ENCODE measurements at places on chromosomes 1 and 21.
A peak's percentile ranks its signal among the peaks of the same experiment; 100 is the strongest.

- DNase-seq: peak; percentile 57
These were observed 145.5 kb downstream of the TIAM1 start for GRCh38 chr21:31198575-31198974.

DNA sequence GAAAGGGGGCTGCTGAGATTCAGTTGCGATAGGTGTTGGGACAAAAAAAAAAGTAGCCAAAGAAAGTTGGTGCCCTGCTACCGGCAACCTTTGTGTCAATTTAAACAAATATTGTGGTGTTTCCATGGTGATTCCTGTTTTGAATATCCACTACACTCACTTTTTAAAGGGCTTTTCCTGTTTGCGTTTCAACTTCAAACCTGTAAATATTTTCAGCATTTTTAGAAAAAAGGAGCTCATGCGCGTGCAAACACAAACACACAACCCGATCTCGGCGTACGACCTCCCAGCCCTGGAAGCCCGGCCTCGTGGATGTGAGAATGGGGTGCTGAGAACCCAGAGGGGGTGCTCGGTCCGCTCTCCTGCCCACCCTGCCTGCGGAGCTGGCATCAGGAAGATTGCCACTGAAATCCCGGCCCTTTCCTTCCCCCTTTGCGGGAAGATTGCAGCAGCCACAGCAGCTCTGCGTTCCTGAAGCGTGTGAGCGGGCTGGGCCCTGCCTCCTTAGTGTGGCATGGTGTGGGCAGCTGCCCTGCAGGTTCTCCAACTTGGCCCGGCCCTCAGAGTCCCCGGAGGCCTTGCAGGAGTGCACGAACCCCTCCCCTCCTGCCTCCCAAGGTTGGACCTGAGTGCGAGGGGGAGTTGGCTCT, 34.8 kb downstream of the CASZ1 start:
- no peak for DNase-seq

GRCh38 chr1:109133815-109134214, 19.9 kb downstream of the ELAPOR1 start:
- no peak for DNase-seq

- no peak for DNase-seq
These were observed at the start of gene MAP3K7CL for GRCh38 chr21:29130270-29130969. Gene MAP3K7CL (plus strand): TSS chr21:29130644. CDS start chr21:29133345, 2,701 bp downstream.

DNA sequence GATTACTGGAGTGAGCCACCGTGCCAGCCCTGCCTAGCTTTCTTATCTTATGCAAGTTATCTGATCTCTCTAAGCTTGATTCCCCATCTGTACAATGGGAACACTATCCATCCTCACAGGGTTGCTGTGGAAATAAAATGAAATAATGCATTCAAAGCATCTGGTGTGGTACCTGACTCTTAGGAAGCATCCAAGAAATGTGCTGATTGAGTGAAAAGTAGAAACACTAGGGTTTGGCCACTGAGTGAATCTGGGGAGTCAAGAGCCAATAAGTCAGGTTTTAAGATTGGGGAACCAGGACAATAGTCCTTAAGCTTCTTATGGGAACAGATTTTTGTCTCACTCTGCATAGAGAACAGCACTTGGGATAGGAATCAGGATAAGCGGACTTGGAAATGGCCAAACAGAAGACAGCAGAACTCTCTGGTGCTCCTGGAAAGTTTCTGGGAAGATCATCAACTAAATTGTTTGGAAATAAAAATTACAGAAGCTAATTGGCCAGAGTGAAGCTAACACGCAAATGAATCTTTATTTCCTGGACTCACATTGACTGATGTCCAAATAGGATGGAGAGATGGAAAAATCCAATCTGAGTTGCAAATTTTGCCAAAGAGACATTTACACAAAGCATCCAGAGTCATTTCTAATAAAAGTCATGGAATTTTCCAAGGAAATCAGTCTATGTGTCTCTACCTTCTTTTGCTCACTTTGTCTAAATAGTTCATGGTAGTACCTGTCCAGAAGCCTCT, 3.3 kb downstream of the PAFAH2 start:
- no peak for DNase-seq
